ENCODE measurements at places on chromosomes 4 and X.

DNA sequence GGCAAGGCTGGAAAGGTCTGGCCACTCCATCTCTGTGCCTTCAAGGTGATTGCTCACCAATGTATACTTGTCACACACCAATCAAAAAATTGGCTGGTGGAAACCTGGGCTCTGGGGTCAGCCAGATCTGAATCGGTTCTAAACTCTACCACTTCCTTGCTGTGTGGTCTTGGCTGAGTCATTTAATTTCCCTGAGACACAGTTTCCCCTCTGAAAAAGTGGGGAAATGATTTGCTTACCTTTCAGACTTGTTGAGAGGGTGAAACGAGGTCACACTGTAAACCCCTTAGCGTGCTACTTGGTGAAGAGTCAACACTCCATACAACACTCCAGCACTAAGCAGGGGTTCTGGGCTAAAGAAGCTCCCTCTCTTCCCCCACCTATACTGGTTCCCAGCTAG lies 252.3 kb upstream of the ZIC3 start:
- no peak for DNase-seq

DNA sequence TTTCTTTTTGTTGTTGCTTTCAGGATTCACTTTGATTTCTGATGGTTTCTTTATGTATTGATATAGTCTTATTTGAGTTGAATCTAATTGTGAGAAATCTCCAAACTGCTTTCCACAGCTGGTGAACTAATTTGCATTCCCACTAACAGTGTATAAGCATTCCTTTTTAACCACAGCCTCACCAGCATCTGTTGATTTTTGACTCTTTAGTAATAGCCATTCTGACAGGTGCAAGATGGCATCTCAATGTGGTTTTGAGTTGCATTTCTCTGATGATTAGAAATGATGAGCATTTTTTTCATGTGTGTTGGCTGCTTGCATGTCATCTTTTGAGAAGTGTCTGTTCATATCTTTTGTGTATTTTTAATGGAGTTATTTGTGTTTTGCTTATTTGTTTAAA lies 1023.1 kb downstream of the SH3BGRL start:
- no peak for DNase-seq

GRCh38 chrX:38183596-38183995 lies 37.1 kb downstream of the SRPX start:
- DNase-seq, result no peak

GRCh38 chr4:61385256-61385655 lies 185.1 kb downstream of the ADGRL3 start:
- DNase-seq, result no peak

DNA sequence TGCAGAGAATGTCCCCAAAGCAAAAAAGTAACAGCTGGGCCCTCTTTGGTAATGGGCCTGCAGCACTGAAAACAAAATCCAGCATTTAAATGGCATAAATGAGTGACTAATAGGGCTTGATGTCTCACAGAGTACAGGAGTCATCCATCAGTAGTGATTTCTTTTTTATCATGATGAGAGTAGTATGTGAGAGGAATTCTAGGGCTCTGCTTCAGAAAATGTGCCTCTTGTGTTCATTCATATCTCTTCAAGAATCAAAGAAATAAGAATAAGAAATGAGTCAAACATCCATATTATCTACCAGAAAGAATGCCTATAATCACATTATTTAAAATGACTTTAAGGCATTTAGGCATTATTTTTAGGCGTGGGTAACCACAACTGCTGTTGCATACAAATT lies 792.9 kb upstream of the HTR2C start:
- DNase-seq, result no peak

- no peak for DNase-seq
These were observed 16.2 kb upstream of the FRMD7 start for GRCh38 chrX:132144061-132144460.

DNA sequence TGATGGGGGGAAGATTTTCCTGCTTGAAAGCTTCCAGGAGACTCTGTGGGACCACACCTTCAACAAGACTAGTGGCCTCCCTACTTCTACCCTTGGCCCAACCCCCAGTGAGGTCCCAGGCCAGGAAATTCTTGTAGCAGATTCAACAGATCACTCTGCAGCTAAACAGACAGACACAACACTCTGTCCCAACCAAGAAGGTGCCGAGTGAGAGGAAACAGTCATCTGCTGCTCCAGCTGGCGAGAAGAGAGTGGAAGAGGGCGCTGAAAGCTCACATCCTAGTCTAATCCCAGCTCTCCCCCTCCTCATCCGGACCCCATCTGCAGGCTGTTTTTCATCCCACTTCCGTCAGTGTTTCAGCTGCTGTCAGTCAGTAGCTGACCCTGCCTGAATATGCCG lies 63.4 kb downstream of the CHRDL1 start:
- no peak for DNase-seq

- no peak for DNase-seq
These were observed 69.8 kb downstream of the COL25A1 start for GRCh38 chr4:109232681-109233080.

- DNase-seq, result peak; percentile 29
These were observed 136.2 kb upstream of the BMPR1B start for GRCh38 chr4:94621491-94622080.

- DNase-seq, result no peak
These were observed 3.0 kb upstream of the CLNK start for GRCh38 chr4:10687526-10687925.

- DNase-seq, result no peak
These were observed 32.9 kb upstream of the SH3D19 start for GRCh38 chr4:151358266-151358665.

DNA sequence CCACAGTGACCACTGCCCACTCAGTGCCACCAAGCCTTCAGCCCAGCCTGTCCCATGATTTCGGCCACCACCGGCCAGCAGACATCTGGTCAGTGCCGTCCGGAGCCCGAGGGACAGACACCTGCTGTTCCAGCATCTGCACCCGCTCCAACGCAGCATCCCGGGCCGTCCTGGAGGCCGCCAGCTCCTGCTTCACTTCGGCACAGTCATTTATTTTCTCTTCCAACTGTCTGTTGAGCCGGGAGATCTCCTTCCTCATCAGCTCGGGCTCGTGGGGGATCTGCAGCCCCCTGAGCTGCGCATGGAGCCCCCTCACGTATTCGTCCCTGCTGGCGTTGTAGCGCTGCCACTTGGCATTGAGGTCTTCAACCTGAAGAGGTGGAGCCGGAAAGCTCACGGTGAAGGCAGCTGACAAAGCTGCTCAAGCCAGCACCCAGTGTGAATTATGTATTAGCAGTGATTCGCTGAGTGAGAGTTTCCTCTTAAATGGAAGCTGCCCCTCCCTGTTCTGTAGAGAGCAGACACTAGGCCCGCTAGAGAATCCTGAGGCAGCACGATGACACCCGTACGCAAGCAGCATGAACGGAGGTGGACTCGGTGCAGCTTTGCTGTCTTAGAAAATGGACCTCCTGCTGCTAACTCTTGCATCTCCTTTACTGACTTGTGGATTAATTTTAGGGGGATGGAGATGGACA lies 11.4 kb downstream of the TNIP2 start:
- no peak for DNase-seq

- no peak for DNase-seq
These were observed 592.9 kb upstream of the PITX2 start for GRCh38 chr4:111215755-111216154.

- no peak for DNase-seq
These were observed 9.1 kb downstream of the ELF2 start for GRCh38 chr4:139167774-139168444.

- DNase-seq, result no peak
These were observed 137.5 kb downstream of the AMMECR1 start for GRCh38 chrX:110180176-110180927.

GRCh38 chr4:152991398-152991797 lies 55.3 kb downstream of the FHDC1 start:
- no peak for DNase-seq

GRCh38 chr4:42293967-42294813 lies 103.1 kb upstream of the SHISA3 start:
- no peak for DNase-seq

DNA sequence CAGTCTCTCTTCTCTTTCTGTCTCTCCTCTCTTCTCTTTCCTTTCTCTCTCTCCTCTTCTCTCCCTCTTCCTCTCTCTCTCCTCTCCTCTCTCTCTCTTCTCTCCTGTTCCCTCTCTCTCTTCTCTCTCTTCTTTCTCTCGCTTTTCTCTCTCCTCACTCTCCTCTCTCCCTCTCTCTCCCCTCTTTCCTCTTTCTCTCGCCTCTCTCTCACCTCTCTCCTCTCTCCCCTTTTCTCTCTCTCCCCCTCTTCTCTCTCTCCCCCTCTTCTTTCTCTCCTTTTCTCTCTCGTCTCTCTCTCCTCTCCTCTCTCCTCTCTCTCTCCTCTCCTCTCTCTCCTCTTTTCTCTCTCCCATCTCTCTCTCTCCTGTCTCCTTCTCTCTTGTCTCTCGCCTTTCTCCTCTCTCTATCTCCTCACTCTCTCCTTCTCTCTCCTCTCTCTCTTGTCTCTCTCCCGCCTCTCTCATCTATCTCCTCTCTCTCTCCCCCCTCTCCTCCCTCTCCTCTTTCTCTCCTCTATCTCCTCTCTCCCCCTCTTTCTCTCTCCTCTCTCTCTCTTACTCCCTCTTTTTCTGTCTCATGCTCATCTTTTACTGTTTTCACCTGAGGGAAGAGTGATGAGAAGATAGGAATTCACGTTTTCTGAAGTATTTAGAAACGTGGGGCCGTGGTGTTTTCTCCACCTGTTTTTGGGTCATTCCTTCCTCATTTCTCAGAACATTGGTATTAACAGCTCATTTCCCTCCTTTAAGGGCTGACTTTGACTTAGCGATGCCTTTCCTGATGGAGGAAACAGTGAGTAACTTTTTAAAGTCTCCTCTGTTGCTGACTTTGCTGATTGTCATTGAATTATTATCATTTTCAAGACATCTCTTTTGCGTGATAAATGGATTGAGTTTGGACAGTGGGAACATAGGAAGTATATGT lies 80.6 kb upstream of the CD99 start:
- DNase-seq, result no peak

DNA sequence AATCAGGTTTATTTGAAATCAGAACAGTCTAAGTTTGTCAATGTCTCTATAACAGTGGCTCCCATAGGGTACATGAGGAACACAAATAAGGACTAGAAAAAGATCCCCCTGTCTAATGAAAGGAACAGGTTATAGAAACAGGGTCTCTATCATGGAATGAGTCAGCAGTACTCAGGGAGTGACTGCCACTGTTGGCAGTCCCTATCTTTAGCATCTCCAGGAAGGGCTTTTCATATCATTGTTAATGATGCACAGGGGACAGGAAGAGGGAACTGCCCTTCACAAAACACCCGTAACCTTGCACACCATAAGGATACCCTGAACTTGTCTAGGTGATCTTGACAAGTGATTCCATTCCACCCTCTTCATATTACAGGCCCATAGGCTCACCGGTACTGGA lies 38.5 kb upstream of the SMIM10L2A start:
- no peak for DNase-seq

- DNase-seq, result no peak
These were observed 5.4 kb upstream of the SHOX start for GRCh38 chrX:625137-625691.

- DNase-seq, result peak; percentile 43
These were observed 7.8 kb downstream of the ARAF start for GRCh38 chrX:47568656-47569295.

DNA sequence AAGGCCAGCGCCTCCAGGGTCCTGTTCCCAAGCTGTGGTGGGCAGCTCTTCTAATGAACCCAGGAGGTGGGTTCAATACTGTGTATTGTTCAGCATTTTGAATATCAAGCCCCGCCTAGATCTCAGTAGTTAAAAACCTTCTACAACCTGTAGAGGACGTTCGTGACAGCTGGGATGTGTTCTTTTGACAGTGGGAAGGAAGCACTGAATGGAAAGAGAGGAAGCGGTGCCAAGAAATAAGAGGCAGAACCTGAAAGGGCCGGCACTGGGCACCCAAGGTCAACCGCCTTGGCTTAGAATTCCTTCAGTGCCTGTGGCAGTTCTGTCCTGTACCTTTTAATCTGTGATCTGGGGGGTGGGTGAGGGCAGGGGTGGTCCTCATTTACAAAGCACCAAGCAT lies 73.1 kb downstream of the CC2D2A start:
- no peak for DNase-seq

- DNase-seq, result no peak
These were observed 25.3 kb upstream of the CYBB start for GRCh38 chrX:37754516-37754915.

GRCh38 chrX:25034889-25035288 lies 19.1 kb upstream of the ARX start:
- DNase-seq, result no peak

DNA sequence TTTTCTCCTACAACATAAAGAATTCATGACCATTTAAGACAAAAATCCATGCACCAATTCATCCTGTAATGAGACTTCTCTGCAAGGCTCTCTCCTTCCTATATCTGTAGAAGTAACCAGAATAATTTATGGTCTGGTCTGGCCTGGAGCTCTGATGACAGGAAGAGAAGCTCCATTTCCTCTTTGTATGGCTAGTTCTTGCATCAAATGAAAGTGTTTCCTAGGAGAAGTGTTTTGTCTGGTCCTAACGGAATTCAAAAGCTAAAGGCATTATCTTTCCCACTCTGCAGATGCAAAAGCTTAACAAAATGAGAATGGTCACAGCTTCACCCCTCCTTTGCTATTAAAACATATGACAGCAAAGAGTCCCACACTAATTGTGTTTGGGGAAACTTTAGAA lies 55.1 kb downstream of the SPATA18 start:
- no peak for DNase-seq

Data from CD4-positive, alpha-beta T cell treated with Interleukin-6 for 4 hours (primary cell).